Endothelial cell of umbilical vein (primary cell): ENCODE measurements at places on chromosomes 6 and 20.

GRCh38 chr6:159201336-159201735 is 32.1 kb downstream of the FNDC1 start:
- no peak for DNase-seq

GRCh38 chr6:155177363-155177961 is 86.4 kb upstream of the CLDN20 start:
- DNase-seq = peak; percentile 82

- no peak for DNase-seq
These were observed 46.9 kb upstream of the MAPK13 start for GRCh38 chr6:36083446-36083845.

DNA sequence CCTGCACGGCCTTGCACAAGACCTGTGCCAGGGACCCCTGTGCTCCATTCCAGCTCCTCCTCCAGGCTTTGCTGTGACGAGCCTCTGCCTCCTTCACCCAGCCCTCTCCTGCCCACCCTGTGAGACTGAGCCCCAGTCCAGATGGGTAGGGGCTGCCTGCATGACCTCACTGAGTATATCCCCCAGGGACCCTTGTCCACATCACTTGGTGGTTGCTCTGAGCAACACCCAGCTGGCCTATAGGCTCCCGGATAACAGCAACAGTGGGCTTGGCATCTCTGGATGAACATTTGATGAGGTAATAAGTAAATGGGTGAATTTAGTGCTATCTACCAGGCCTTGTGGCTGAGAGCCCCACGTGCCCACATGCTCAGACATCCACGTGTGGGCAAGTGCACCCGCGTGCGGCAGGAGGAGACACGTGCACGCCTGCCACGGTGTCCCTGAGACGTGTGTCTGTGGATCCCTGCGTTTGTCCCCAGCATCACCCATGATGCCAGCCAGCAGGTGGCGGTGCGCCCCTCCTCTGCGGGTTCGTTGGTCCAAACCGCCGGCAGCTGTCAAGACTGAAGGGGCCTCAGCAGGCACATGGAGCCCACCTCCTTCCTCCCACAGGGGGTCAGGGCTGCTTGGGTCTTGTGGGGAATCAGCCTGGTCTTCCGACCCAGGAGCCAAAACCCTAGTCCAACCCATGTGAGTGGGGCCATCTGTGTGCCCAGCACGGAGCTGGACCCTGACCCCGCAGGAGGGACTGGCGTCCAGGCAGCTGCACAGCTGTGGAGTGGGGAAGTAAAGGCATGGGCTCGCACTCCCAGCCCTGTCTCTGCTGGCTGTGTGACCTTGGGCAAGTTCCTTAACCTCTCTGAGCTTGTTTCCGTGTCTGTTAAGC is 45.9 kb downstream of the FGD2 start:
- DNase-seq = peak; percentile 79

DNA sequence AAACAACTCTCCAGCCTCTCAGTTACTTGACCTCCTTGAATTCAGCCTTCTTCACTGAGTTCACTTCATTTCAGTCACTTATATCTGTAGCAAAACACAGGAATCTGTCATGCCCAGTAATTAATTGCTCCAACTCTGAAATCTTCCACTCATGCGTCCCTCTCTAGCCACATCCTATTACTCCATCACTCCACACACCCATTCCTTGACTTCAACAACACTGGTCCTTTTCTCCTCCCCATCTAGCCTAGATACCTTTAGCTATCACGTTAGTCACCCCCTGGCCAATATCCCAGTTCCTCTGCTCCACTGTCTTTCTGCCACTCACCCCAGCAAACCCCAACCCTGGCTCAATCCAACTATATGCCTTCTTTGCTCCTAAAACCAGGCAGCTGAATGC is 7.7 kb downstream of the ZHX3 start:
- no peak for DNase-seq

GRCh38 chr6:29627755-29628418 is 5.1 kb downstream of the GABBR1 start:
- DNase-seq = peak; percentile 80

- no peak for DNase-seq
These were observed 183.2 kb downstream of the TINAG start for GRCh38 chr6:54491431-54491830.

- no peak for DNase-seq
These were observed 49.7 kb downstream of the FIG4 start for GRCh38 chr6:109740787-109741186.

DNA sequence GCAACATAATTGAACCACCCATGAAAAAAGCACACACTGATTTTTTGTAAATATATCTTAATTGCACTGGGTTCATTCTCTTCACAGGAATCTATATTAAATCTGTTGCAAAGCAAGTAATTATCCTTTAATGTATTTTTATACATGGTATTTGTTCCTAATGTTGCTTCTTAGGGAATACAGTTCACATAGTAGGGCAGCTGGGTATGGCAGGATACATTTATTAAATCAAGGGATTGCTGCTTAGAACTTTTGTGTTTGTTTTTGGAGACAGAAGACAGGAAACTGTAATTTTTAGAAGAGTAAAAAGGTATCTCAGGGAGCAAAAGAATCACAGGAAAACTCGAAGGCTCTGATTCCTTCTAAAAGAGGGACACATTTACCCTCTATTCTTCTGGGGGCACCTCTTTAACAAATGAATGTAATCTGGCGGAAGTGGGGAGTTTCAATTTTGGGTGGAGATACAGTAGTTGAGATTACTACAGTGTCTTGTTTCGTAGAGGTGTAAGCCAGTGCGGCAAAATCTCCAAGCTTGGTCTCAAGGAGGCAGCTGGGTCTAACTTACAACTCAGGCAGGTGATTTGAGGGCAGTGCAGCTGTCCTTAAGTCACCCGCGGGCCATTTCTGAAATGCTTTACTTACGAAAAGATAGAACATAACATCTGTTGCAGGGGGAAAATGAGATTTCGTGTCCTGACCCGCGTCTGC is 812 bp upstream of the SMIM13 start:
- DNase-seq = no peak

GRCh38 chr20:49909499-49910339 is 5.6 kb downstream of the SPATA2 start:
- peak; percentile 43 for DNase-seq

GRCh38 chr6:32845384-32845884 is 1.6 kb upstream of the PSMB8 start:
- DNase-seq = no peak
